PC-3 (cell line): ENCODE measurements at places on chromosomes 12 and 14. TPM values are rescaled to one million over a fixed set of nuclear protein-coding genes. Genes with fewer than 3 reads are reported as not detected.
A peak's percentile ranks its signal among the peaks of the same experiment; 100 is the strongest.

The KRT4 gene
- 20.7 and 23.0 TPM in 2 replicates for total RNA-seq

The SLC38A4 gene
- total RNA-seq: not detected in 2 replicates

The GLIPR1L2 gene
- not detected in 2 replicates for total RNA-seq

The CCDC177 gene
- total RNA-seq: not detected in 2 replicates

The ADAM20 gene
- 0.17 and 0.26 TPM in 2 replicates for total RNA-seq

The CPNE6 gene
- not detected in 2 replicates for total RNA-seq

The NPAS3 gene
- total RNA-seq: 0.36 and 1.2 TPM in 2 replicates

The MIP gene
- total RNA-seq: not detected in 2 replicates

The PKP2 gene
- total RNA-seq: 12.7 TPM in 2 replicates

The ACRBP gene
- total RNA-seq: 0.77 TPM in 1 of 2 replicates, not detected in the other

The TMEM119 gene
- not detected in 2 replicates for total RNA-seq

The MORN3 gene
- 1.6 and 1.7 TPM in 2 replicates for total RNA-seq

The KCNH3 gene
- 0.07 and 0.12 TPM in 2 replicates for total RNA-seq

The RIMKLB gene
- 1.3 and 4.9 TPM in 2 replicates for total RNA-seq

DNA sequence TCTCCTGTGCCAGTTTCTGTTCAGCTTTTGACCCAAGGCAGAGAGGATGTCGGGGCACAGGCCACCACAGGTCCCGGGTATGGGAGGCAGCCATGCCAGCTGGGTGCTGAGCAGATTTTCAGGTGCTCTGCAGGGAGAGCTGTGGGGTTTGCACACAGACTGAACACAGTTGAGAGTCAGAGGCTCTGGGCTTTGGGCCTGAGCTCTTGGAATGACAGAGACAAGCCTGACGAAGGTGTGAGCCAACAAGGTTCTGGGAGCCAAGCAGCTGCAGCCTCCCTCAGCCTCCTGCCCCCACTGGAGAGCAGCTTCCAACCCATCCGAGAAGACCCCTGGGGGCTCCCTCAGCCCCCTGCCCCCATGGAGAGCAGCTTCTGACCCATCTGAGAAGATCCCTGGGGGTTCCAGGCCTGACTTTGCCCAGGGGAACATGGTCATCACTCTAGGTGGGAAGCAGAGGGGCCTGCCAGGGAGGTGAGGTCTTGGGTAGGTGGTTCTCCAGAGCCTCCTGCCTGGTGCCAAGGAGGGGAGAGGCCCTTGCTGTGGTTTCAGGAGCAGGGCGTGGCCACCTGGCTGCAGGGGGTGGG, 13.8 kb downstream of the FBRSL1 start:
- DNase-seq: peak; percentile 59

DNA sequence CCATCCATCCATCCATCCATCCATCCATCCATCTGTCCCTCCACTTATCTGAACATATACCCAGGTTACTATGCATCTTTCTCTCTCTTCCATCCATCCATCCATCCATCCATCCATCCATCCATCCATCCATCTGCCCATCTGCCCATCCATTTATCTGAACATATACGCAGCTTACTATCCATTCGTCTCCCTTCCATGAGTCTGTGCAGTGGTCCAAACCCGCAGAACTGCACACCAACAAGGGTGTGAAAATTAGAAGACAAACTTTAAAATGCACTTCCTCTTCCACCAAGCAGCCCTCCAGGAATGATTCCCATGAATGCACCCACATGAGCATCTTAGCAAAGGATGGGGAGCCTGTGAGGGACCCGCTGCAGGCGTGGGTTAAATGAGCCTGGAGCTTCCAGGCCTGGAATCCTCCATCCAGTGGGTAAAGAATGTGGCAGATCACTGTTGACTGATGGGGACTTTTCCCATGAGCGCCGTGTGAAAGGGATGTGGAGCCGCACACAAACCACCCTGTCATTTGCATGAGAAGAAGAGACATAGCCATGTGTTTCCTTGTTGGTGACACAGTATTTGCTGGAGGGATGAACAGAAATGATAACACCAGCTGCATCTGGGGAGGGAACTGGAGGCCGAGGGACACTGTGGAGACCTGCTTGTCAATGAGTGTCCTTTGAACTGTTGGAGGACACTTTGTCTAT, 376.6 kb downstream of the ADGRD1 start:
- no peak for DNase-seq

GRCh38 chr12:101407049-101407435, 530 bp downstream of the ARL1 start:
- DNase-seq: peak; percentile 42

- peak; percentile 58 for DNase-seq
Observed at GRCh38 chr14:69335371-69335771, 62.7 kb downstream of the ERH start.

DNA sequence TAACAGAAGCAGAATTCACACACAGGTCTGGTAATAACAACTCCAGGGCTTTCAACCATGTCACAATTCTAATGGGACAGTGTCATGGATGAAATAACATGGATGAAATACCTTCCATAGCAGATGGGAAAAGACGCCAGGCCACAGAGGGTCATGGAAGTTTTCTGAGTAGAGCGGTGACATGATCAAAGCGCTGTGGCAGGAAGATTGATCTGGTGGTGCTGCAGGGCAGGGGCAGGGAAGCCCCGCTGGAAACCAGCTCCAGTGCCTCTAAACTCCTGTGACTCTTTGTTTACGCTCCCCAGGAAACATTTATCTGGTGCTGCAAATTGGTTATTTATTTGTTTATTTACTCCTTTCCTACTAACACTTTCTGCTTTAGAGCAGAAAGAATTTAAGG, 108.3 kb upstream of the HMGA2 start:
- DNase-seq: no peak

DNA sequence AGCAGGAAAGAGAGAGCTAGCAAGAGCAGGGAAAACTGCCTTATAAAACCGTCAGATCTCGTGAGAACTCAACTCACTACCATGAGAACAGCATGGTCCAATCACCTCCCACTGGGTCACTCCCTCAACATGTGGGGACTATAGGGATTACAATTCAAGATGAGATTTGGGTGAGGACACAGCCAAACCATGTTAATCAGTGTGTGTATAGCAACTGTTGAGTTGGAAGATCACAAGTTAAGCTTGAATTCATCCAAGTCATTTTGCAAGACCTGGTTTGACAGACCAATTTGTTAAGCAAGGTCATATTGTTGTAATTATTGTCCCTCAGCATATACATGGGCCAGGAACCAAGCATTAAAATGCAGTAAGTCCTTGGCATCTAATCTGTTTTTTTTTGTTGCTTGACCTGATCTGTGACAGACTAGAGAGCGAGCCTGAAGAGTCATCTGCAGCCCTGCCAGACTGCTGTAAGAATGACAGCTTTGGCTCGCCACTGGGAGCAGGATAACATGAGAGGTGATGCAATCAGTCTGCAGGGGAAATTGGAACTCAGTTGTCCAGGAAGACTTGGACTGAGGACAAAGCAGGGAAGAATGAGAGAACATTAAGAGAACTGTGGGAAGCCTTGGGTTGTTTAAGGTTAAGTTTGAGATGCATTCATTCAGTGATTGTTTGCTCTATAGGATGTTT, 297.6 kb upstream of the SEL1L start:
- no peak for DNase-seq

DNA sequence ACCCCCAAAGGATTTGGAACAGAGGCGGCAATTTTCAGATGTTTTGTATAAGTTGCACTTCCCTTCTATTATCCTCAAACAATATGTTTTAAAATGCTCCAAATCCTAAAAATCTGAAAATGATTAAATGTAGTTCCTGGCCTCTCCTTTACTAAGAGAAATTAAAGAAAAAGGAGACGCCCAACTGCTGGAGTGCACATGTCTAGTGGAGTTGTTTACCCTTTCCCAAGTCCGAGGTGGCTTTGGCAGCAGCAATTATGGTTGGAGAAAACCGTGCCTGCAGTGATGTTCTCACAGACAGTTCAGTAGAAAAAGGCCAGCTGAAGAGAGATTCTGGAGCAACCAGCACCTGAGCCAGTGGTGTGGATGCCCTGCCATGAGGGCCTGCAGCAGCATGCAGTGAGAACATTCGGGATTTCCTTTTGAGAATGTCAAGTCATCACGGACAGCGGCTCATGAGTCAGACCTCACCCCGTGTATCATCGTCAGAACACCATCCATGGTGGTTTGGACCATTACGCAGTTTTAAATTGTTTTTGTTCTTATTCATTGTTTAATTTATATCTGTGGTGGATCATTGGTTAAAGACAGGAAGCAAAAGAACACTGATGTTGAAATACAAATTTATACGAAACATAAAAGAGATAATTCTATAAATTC, 179.0 kb upstream of the KRR1 start:
- peak; percentile 37 for DNase-seq

- no peak for DNase-seq
Observed at GRCh38 chr12:47714826-47715386, 9.1 kb upstream of the RPAP3 start.

DNA sequence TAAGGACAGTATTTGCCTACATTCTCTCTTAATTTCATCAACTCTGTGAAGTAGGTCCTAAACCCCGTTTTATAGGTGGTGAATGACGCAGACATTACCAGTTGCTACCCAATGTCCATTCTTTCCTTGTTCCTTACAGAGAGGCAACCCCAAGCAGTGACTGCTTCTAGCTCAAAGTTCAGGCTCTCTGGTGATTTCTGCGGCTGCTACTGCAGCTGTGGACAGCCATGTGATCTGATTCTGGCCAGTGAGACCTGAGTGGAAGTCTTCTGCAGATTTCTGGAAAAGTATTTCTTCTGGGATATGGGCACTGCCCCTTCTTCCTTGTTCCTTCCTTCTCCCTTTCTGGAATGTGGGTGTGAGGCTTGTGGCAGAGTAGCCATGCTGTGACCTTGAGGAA, 82.9 kb downstream of the ARF6 start:
- DNase-seq: peak; percentile 40

DNA sequence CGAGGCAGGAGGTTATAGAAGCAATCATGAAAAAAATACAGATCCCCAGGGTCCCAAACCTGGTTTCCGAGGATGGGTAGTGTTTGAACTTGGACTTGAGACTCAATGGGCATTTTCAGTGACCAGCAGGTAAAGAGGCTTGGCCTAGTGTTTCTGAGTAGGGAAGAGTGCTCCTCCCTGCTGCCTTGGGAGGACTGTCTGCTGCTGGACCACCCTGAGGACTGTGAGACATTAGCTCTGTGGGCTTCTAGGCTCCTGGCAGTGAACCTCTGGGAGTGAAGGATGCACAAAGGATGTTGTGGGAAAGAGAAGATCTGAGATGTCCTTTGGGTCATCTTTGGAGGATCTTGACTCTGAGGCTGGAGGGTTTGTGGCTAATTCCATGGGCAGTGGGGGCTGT, 30.5 kb downstream of the ANKRD9 start:
- no peak for DNase-seq

DNA sequence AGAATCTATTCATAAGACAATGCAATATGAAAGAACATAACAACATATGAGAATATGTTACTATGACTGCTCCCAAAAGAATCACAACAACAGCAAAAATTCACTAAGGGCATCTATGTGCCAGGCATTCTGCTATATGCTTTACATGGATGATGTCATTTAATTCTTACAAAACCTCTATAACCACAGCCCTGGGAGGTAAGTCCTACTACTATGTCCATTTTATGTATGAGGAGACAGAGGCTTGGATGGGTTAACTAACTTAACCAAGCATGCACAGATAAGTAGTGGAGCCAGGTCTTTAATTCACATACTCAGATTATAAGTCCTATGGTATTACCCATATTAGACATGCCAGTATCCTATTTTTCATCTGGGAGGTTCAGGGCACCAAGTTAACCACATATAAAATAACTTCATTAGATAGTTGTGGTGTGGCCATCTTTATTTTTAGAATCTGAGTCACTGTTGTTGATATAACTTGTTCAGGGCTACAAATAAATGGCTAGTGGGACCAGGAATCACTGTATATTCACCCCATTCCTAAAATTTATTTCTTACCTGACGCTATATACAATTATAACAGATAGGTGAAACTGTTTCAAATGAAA, 33.2 kb upstream of the RAD51AP1 start:
- DNase-seq: no peak

GRCh38 chr14:104226421-104227383, 88.3 kb downstream of the KIF26A start:
- no peak for DNase-seq

DNA sequence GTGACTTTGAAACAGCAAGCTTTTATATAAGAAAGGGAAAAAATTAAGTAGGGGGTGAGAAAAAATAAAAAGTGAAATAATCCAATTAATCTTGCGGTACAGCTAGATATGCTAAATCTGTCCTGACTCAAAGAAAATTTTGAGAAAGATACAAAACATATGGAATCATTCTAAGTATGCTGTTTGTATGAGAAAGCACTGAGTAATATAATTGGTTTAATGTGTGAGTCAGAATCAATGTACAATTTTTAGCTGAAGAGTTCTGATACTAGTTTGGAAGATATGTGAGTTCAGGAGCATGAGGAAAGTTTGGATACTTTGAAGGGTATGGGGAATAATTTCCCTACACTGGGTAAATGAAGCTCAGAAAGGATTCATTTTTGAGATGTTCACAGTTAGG, 190.9 kb upstream of the RASSF8 start:
- DNase-seq: peak; percentile 79

DNA sequence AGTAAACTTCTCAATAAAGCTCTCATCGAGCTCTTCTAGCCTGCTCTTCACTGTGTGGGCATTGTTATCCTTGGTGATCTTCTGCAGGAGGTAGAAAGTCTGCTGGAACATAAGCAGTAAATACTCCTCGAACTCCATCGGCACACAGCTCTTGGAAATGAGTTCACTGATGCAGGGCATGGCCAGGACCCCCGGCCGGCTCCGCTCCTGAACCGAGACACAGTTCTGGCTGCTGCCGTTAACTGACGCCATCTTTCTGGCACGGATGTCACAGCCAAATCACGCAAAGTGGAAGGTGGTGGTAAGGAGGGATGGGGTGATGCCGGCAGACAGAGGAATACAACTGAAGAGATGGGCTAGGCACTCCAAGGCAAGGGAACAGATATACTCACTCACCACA, 23.7 kb upstream of the EDDM3A start:
- DNase-seq: no peak

DNA sequence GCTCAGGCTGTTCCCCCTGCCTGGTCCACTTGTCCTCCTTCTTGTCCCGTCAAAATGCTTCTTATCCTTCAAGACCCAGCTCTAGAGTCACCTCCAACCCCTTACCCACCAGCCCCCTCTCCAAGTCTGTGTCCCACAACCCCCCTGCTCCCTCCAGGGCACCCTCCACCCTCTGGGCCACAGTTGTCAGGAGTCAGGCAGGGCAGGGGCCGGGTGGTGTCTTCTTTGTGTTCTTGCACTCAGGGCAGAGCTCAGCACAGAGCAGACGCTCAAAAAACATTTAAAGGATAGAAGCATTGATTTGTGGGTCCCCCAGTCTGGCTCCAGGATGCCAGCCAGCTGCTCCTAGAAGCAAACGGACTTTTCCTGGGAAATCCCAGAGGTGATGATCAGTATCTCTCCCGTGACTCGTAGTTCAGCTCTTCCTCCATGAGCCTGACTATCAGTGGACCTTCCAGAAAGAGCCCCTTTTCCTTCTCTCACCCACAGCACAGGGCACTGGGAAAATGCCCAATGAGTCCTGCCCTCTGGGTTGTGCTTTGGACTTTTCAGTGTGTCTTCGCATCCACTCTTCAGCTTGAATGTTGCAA, 17.2 kb upstream of the BDKRB1 start:
- no peak for DNase-seq

GRCh38 chr14:50924843-50925242, 19.4 kb downstream of the PYGL start:
- DNase-seq: peak; percentile 20
